ENCODE measurements at places on chromosomes 12 and 14.

GRCh38 chr14:85415015-85415712, 114.8 kb upstream of the FLRT2 start:
- DNase-seq: no peak

DNA sequence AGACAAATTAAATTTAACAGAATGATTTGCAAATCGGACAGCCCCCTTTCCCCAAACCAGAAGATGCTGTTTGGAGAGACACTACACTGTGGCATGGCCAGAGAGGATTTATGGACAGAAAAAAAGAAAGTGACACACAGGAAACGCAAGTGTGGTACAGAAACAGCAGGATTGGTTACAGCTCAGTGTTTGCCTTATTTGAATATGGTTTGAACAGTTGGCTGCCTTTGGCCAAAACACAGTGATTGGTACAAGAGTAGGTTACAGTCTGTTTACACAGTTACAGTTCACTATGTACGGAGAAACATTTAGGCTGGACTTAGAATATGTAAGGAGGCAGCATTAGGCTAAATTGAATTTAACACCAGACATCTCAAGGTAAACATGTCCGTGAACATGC, 335.3 kb downstream of the NPAS3 start:
- DNase-seq: no peak

DNA sequence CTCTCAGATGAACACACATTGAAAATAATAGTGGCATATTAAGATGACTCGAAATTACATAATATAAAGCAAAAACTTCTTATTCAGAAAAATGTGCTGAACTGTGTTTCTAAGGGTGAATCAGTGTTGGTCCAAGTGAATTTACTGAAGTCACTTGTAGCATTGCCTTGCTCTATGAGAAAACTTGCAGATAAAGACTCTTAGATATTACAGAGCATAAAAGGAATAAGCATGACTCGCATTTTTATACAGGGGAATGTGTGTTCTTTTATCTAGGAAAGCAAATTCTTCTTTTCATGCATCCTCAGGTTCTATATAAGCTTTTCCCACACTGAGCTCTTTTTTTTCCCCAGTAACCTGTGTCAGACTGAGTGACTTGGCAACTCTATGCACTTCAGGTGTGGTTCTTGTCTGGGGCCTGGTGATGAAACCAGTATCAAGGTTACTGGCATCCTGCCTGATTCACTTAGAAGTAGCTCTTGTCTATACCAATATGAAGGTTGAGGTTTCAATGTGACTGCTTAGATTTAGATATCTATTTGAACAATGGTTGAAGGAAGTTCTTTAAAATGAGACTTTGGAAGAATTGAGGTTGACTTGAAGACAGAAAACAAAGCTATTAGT, 76.1 kb downstream of the OTOGL start:
- DNase-seq: no peak

DNA sequence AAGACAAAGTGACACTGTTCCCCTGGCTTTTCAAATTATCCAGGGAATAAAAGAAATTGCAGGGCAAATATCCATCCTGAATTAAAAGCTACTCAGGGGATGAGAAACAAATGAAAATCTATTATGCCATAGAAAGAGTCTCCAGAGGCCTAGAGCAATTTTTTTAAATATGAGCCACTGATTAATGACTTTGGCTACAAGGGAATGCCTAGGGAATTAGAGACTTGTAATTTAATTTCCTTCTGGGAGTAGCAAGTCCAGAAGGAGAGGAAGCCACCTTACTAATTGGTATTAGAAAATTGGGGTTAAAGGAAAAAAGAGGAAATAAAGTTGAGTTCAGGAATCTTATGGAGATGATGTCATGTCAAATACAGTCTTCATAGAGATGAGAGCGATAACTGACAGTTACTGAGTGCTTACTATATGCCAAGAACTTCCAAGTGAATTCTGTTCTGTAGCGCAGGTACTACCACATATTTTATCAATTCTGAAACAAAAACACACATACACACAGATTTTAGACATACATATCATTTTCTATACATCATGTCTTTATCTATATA, 304.4 kb downstream of the DUSP6 start:
- no peak for DNase-seq

GRCh38 chr14:53716578-53716977, 240.0 kb downstream of the BMP4 start:
- no peak for DNase-seq

DNA sequence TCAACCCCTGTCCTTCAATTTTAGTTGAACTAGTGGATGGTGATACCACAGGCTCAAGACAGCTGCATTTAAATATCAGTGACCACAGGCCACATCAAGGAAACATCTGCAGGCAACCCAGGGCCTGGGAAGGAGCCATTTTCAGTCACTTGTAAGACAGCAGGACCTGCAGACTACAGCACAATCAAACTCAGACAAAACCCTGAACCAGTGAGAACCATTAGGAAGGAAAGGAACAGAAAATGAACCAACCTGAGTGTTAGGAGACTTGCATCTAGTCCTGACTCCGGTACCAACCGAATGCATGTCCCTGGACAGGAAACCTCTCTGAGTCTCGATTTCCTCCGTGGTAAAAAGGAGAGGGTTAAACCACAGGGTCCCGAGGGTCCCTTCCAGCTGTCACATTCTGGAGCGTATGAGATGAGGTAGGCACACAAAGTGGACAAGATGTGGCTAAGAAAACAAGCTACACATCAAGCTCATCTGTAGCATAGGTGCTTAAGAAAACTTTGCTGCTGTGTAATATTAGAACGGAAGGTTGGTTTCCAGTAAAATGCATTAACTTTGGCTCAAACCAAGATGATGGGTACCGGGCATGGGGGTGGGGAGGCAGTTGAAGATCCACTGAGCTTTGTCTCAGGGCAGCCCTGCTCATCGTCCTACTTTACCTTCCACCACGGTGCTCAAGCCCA, 1.6 kb upstream of the CDKN1B start:
- no peak for DNase-seq

GRCh38 chr12:4819654-4820053, 90.1 kb upstream of the KCNA1 start:
- DNase-seq: no peak

All from esophagus squamous epithelium (tissue), 5 donors.